ENCODE measurements at places on chromosomes 4 and X.

- DNase-seq, result no peak
Observed at GRCh38 chr4:41428601-41429279, 109.2 kb upstream of the LIMCH1 start.

DNA sequence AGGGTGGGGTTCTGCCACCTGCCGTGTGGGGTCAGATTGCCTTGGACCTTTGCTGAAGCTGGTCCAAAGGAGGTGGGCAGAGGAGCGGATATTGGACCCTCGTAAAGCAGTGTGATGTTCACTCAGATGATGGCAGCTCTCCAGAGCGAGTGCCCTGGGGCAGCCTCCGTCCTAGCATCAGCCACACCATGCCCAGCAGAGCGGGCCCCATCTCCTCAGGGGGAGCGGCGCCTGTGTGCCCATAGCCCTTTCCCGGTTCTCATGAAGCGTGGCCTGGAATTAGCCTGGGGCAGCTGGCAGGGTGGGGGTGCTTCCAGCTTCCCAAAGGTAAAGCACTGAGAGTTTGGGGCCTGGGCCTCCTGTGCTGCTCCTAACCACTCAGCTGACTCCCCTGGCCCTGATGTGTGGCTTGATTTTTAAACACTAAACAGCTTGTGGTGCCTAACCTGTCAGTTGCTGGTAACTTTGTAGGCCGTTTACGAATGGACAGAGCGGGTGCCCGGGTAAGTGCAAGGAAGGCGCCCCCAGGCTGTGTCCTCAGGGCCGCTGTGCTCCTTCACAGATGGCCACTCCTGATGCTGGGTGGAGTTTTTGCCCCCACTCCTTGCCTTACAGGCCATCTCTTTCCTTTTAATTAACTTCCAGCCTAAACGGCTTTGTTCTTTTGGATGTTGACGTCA lies 36.0 kb downstream of the NOP14 start:
- no peak for DNase-seq

GRCh38 chr4:119246177-119246733 lies 33.7 kb downstream of the USP53 start:
- DNase-seq, result no peak

GRCh38 chr4:22522706-22523501 lies 7.0 kb upstream of the ADGRA3 start:
- no peak for DNase-seq

DNA sequence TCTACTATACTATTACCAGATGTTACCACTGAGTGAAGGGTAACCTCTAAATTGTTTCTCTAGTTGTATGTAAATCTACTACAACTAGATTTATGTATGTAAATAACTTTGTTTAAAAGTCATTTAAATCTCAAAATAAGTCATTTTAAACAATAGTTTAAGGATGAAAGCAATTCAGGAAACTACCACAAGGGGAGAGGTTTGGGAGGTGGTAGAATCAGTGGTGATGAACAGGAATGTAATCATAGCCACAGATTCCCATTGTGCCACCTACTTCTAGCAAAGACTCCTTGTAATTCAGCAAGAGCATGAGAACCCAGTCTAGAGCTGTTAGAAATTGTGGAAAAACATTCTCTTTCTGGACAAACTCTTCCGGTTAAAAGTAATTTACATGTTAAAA lies 234.6 kb downstream of the SLC7A11 start:
- no peak for DNase-seq

- DNase-seq, result no peak
Observed at GRCh38 chrX:21770631-21771321, 12.9 kb upstream of the SMPX start.

- DNase-seq, result peak; percentile 8
Observed at GRCh38 chr4:108080747-108081146, 88.0 kb downstream of the LEF1 start.

GRCh38 chrX:23819385-23820234 lies 36.6 kb downstream of the SAT1 start:
- no peak for DNase-seq

DNA sequence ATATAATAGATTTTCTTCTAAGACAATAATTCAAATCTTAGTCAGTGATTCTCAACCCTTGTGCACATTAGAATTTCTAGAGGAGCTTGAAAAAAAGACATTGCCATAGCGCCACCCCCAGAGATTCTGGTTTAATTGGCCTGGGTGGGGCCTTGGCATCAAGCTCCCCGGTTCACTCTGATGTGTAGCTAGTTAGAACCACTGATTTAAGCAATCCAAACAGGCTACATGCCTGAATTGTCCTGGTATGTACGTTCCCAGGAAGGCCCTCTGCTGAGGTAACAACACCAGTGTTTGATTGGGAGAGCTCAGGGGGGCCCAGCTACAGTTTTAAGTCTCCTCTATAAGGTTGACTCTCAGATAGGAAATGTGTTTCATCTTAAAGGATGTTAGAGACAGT lies 1.3 kb upstream of the ATP10D start:
- DNase-seq, result no peak

- no peak for DNase-seq
Observed at GRCh38 chr4:87025614-87026041, 90.8 kb downstream of the AFF1 start.

- no peak for DNase-seq
Observed at GRCh38 chrX:2540426-2540947, 39.7 kb upstream of the DHRSX start.

- no peak for DNase-seq
Observed at GRCh38 chr4:179605196-179605595, 2163.0 kb upstream of the AGA start.

DNA sequence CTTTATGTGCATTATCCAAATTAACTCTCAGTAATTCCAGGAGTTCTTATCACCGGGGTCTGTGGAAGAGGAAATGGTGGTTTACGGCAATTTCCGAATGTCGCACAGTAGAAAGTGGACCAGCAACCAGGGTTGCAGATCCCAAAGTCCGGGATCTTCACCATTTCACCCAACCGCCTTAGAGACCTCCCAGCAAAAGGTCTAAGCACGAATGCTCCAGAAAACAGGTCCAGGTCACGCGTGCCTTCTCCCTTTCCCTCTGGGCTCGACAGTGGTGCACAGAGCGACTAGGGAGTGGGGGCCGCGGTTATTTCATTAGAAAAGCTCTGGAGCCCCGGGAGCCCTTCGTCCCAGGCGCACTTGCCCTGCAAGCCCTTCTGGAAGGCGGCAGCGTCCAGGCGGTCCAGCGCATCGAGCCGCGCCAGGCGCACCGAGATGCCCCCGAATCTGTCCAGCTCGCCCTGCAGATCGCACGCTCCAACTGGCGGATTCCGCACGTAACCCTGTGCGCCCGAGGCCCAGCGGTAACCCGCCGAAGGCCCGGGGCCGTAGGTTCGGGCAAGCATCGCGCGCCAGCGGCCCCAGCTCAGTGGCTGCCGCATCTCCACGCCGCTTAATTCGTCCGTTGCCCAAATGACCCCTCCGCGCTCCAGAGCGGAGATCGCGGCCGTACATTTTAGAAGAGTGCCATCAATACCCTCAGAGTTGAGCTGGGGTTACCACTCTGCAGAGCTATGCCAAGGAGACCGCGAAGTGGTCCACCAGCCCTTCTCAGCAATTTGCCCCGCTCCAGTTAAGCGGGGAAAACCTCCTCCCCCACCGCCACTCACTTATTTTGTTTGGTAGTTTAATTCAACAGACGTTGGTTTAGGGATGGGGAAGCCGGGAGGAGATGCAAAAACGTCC lies at the start of gene NUDT6:
Gene NUDT6 (minus strand): TSS at position 627 of the 906 bp plus-strand sequence. CDS start 25 bp downstream, at position 602.
- DNase-seq, result peak; percentile 6

DNA sequence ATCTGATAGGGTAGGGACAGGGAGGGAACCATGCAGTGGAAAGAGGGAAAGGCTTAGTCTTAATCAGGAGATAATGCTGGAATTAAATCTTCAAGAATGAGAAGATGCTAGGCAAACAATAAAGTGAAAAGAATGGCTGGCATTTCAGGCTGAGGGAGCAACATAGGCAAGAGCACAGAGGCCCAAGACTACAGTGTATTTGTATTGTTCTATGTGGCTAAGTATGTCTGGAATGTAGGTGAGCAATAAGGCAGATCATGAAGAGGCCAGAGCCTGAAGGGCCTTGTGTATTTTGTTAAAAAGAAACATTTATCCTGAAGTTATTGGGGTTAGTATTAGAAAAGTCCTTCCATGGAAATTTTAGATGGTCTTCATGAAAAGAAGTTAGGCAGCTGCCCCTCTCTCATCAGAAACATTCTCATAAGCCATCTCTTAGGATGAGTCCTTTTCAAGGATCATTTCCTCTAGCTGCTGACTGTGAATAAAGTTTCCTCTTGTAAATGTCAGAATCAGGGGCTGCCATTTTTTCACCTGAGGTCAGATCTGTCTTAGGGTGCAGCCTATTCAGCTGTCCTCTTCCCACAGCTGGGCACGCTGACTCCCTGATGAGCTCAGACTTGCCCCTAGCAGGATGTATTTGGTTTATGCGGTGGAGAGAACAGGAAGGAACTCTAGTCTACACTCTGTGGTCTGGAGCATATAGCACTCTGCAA lies 46.3 kb downstream of the ATP10D start:
- peak; percentile 27 for DNase-seq

DNA sequence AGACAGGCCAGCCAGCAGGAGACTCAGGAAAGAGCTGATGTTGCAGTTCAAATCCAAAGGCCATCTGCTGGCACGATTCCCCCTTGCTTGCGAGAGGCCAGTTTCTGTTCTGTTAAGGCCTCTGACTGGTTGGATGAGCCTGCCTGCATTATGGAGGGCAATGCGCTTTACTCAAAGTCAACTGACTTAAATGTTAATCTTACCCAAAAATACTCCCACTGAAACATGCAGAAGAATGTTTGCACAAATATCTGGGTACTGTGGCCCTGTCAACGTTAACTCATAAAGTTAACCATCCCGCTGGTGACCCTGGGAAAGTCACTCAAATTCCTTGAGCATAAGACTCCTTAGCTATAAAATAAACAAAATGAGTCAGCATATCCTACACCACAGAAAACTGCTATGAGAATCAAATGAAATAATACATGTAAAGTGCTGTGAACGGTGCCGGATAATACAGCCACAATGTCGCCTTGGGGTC lies 326.4 kb downstream of the EVC2 start:
- no peak for DNase-seq

DNA sequence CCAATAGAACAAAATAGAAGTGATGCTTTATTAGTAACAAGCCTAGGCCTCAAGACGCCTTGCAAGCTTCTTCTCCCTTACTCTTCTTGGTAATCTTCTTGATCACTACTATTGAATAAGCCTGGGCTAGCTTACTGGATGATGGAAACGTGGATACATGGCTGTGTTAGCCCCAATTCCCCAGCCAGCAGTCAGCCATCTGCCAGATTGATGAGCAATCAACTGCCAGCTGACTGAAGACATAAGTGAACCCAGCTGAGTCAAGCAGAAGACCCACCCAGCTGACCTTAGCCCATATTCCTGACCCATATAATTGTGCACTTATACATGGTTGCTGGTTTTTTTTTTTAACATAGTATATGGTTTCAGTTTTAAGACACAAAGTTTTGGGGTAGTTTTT lies 130.4 kb downstream of the DHX15 start:
- DNase-seq, result no peak

- DNase-seq, result no peak
Observed at GRCh38 chrX:145910017-145910416, 92.4 kb downstream of the SLITRK2 start.

GRCh38 chr4:1795299-1796195 lies 2.5 kb downstream of the FGFR3 start:
- no peak for DNase-seq

GRCh38 chr4:189128341-189128740 lies 812.3 kb upstream of the FRG1 start:
- DNase-seq, result no peak

DNA sequence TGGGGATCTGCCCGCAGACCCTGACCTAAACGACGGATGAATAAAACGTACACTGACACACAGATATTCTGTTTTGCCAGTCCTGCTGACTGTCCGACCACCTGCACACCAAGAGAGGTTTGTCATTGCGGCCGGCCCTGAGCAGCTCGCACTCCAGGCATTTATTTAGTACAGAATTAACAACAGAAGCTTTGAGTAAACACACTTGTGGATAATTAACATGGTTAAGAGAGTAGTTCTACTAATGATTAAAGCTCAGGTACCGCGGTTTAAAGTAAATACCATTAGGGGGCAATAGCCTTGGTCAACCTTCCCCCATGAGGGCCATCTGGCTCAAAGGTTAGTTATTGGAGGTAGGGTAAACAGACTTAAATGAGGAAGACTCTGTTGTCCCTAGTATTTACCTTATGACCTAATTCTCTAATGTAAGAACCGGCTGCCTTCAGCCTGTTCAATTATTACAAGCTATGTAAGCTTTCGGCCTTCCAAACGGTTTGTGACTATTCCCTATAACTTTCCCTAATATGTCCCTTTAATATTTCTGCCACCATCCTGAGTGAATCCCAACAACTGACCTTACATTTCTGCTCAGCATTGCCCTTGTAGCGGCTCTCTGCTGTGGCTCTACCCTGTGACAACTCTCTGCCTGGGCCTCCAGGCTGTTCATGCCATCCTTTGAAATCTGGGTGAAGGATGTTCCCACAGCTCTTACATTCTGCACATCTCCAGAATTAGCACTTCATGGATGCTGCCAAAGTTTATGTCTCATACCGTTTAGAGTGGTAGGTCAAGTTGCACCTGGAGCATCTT lies 46.9 kb upstream of the SYTL5 start:
- DNase-seq, result no peak

- no peak for DNase-seq
Observed at GRCh38 chr4:105652286-105652888, 56.1 kb downstream of the INTS12 start.

DNA sequence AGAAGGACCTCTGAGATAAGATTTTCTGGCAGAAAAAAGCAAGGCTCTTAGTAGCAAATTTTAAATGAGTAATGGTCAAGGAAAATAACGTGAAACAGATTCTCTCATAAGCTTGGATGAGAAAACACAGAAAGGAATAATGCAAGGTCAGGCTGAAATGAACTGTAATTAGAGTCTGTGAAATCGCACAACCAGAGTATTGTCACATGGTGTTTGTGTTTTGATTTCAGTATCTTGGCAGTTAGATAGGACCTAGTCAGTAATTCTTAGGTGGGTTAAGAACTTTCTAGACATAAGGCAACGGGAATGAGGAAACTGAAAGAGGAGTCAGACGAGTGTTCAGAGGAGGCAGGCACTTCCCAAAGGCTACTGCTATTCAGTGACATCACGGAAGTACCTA lies 34.6 kb downstream of the LIMCH1 start:
- no peak for DNase-seq

DNA sequence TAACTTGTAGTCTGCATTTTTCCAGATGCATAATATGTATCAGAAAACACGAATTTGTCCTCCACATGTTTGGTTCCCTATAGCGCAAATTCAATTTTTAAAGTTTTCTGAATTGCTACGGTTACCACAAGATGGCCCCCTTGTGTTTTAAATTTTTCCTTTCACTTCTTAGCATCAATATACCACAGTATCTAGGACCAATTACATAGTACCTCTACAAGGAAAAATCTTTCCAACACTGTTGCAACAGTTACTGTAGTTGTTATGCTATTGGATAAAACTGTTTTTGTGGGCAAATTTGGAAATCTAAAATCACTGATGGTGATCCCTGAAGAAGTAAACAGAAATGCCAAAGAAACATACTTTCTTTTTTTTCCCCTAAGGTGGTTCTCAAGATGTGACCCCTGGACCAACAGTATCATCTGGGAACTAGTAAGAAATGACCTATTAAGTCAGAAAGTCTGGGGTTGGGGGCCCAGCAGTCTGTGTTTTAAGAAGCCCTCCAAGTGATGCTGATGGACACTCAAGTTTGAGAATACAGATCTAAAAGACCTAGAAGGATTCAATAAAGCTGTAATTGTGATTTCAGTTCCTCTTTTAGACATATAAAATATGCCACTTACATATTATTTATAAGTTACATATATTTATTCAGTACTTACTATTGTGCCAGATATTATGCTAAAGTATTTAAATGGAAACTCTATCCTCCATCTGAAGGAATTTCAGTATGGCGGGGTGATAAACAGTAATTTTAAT lies 3.1 kb downstream of the ZGRF1 start:
- no peak for DNase-seq

Data from stimulated activated CD8-positive, alpha-beta memory T cell treated with anti-CD3 and anti-CD28 coated beads, Interleukin-12 subunit alpha, Interleukin-12 subunit beta, amount 100 ng/mL, for 4 hours (primary cell).